HCT116 (cell line): ENCODE measurements at places on chromosomes 11 and 22. TPM values are rescaled to one million over a fixed set of nuclear protein-coding genes. Genes with fewer than 3 reads are reported as not detected.

The TSSK2 gene
- not detected for total RNA-seq

The IL17RA gene
- total RNA-seq: 17.3 TPM

The OVCH2 gene
- total RNA-seq: not detected

The P2RY2 gene
- 2.9 TPM for total RNA-seq

The LSP1 gene
- 1.3 TPM for total RNA-seq

The OR52A1 gene
- total RNA-seq: not detected

The TOB2 gene
- total RNA-seq: 55.2 TPM

The CD3E gene
- 0.79 TPM for total RNA-seq

The CDON gene
- 16.9 TPM for total RNA-seq

The TEX12 gene
- total RNA-seq: not detected

The NCAM1 gene
- total RNA-seq: 0.22 TPM

The DKK3 gene
- 0.49 TPM for total RNA-seq

The UPB1 gene
- 0.27 TPM for total RNA-seq

The MTMR3 gene
- total RNA-seq: 27.0 TPM

The MMP27 gene
- total RNA-seq: not detected

The TSPAN18 gene
- total RNA-seq: 18.3 TPM

GRCh38 chr11:61891331-61892084 lies at the start of gene FADS3:
FADS3 (minus strand) TSS chr11:61891545; CDS start chr11:61891381, 164 bp downstream.
- no peaks in the 10 kb centered on the region for H3K27me3 ChIP-seq
- H3K36me3 ChIP-seq: no peaks in the 10 kb centered on the region
- H3K27ac ChIP-seq: peak within 1 kb of the TSS; percentile 87
- H3K4me3 ChIP-seq: peak within 1 kb of the TSS; percentile 78

DNA sequence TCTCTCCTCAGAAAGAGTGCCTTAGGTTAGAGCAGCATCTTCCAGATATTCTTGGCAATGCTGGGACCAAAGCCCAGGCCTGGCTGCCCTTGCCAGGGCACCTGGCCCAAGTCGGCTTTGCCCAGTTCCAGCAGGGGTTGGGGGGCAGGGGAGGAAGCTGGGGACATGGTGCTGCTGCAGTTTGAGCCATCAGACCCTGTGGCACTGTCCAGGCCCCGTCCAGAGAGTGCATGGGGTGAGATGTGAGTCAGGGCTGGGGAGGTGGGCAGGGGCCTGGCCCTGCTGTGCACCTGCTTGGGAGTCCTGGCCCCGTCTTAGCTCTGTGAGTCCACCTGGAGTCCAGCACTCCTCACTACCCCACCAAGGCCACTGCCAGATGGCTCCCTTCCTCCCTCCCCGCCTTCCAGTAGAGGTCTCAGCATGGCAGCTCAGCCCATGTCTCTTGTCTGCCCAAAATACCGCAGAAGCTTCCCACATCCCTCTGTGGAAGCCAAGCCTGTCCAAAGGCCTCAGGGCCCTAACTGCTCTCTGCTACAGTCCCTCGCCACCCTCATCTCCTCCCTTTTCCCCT lies 16.6 kb downstream of the DERL3 start:
- peaks cover 19% of the 10 kb centered on the region for H3K36me3 ChIP-seq
- no peaks in the 10 kb centered on the region for H3K4me1 ChIP-seq
- no peak overlapping the region for H3K27ac ChIP-seq
- no peaks in the 10 kb centered on the region for H3K27me3 ChIP-seq
- H3K4me3 ChIP-seq: no peak overlapping the region

- H3K4me3 ChIP-seq: no peak overlapping the region
- H3K36me3 ChIP-seq: no peaks in the 10 kb centered on the region
- H3K27me3 ChIP-seq: no peaks in the 10 kb centered on the region
Measured at GRCh38 chr11:116725434-116726221, 47.2 kb downstream of the BUD13 start.

GRCh38 chr11:19429108-19429760 lies 188.5 kb upstream of the E2F8 start:
- H3K4me1 ChIP-seq: no peaks in the 10 kb centered on the region
- no peak for DNase-seq
- H3K27me3 ChIP-seq: peaks cover 85% of the 10 kb centered on the region
- H3K27ac ChIP-seq: no peak overlapping the region
- H3K4me3 ChIP-seq: no peak overlapping the region

- H3K4me1 ChIP-seq: peaks cover 35% of the 10 kb centered on the region
- H3K27me3 ChIP-seq: no peaks in the 10 kb centered on the region
- H3K4me3 ChIP-seq: no peak overlapping the region
- no peak overlapping the region for H3K27ac ChIP-seq
Measured at GRCh38 chr11:76791861-76792260, 8.7 kb downstream of the TSKU start.

- H3K27me3 ChIP-seq: peaks cover 27% of the 10 kb centered on the region; the same call in 1 of the 2 replicates
- no peak overlapping the region for H3K27ac ChIP-seq
- DNase-seq: no peak
- H3K36me3 ChIP-seq: no peaks in the 10 kb centered on the region
Measured at GRCh38 chr11:72606748-72607468, 67.3 kb downstream of the PDE2A start.

DNA sequence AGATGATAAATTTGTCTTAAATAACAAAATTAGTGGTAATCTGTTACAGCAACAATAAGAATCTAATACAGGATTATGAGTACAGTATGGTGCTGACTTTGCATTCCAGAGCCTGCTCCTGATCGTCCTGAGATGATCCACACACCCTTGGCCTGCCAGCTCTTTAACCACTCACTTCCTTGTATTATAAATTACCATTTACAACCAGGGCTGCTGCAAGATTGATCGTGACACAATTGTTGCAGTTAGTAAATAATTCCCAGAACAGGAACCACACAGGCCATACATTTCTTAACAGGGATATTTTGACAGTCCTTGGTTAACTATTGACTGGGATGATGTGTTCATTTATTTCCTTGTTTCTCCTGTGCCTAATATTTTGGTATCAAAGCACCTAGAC lies 3.8 kb upstream of the CBLIF start:
- H3K4me1 ChIP-seq: no peaks in the 10 kb centered on the region
- H3K27ac ChIP-seq: no peak overlapping the region
- no peak overlapping the region for H3K4me3 ChIP-seq

DNA sequence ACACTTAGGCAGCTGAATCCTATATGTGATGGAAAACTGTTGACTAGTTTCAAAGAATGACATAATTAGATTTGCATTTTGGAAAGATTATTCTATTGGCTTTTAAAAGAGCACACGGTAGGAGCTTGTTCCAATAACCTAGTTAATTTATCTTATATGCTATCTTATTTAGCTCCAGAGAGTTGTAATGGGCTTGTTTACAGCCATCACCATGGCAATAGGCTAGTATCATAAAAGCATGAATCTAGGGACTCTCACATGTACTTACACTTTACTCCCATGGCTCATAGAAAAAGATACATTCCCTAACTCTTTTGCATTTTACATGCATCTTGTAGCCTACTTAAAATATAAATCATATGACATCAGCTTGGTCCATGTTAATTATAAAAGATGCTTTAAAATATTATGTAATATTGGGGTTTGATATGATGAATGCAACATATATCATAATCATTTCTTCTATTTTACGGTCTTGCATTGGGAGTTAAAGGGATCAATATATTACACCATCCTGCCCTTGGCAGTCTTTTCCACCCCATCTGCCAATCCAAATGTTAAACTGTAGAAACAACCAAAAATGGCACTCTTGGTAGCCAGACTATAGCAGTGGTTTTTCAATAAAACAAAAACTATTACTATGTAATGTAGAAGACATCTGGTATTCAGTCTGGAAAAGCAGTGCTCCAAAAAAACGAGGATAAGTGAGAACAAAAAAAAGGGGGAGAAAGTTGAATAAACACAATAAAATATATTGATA lies 2254.0 kb downstream of the LRRC4C start:
- H3K4me1 ChIP-seq: no peaks in the 10 kb centered on the region
- no peaks in the 10 kb centered on the region for H3K36me3 ChIP-seq
- no peak for DNase-seq
- H3K27me3 ChIP-seq: no peaks in the 10 kb centered on the region

- no peaks in the 10 kb centered on the region for H3K27me3 ChIP-seq
- H3K4me3 ChIP-seq: no peak overlapping the region
- H3K27ac ChIP-seq: no peak overlapping the region
- DNase-seq: no peak
- peaks cover 9% of the 10 kb centered on the region for H3K4me1 ChIP-seq
- no peaks in the 10 kb centered on the region for H3K36me3 ChIP-seq
Measured at GRCh38 chr22:19761725-19762567, 1.4 kb downstream of the TBX1 start.

- no peak for DNase-seq
- no peak overlapping the region for H3K4me3 ChIP-seq
- H3K27ac ChIP-seq: no peak overlapping the region
- no peaks in the 10 kb centered on the region for H3K36me3 ChIP-seq
- H3K27me3 ChIP-seq: no peaks in the 10 kb centered on the region
Measured at GRCh38 chr11:43948341-43949225, 6.1 kb downstream of the C11orf96 start.

DNA sequence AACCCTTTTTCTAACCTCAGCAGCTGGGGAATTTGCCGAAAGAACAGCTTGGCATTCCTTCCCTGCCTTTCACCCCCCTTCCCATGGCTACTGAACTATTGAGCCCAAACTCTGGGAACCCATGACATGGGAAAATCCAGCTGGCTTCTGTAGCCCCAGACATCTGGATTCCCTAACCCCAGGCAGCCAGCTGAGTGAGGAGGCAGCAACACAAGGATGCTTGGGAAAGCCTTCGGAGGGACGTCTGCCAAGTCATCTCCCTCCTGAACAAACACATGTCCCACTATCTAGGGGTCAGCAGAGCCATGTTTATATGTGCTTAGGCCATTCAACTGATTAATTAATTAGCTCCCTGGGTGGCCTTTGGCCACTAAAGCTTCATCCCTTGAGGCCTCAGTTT lies 21.6 kb downstream of the LRRC55 start:
- DNase-seq: no peak
- H3K27ac ChIP-seq: no peak overlapping the region
- H3K36me3 ChIP-seq: no peaks in the 10 kb centered on the region
- peaks cover 46% of the 10 kb centered on the region for H3K27me3 ChIP-seq
- H3K4me3 ChIP-seq: no peak overlapping the region
- no peaks in the 10 kb centered on the region for H3K4me1 ChIP-seq

GRCh38 chr11:64885367-64886286 lies 7.2 kb upstream of the EHD1 start:
- no peaks in the 10 kb centered on the region for H3K36me3 ChIP-seq
- peaks cover 31% of the 10 kb centered on the region for H3K4me1 ChIP-seq
- no peak for DNase-seq
- H3K27me3 ChIP-seq: no peaks in the 10 kb centered on the region

- no peaks in the 10 kb centered on the region for H3K4me1 ChIP-seq
- no peaks in the 10 kb centered on the region for H3K36me3 ChIP-seq
Measured at GRCh38 chr11:111357150-111358037, 21.7 kb downstream of the POU2AF1 start.

DNA sequence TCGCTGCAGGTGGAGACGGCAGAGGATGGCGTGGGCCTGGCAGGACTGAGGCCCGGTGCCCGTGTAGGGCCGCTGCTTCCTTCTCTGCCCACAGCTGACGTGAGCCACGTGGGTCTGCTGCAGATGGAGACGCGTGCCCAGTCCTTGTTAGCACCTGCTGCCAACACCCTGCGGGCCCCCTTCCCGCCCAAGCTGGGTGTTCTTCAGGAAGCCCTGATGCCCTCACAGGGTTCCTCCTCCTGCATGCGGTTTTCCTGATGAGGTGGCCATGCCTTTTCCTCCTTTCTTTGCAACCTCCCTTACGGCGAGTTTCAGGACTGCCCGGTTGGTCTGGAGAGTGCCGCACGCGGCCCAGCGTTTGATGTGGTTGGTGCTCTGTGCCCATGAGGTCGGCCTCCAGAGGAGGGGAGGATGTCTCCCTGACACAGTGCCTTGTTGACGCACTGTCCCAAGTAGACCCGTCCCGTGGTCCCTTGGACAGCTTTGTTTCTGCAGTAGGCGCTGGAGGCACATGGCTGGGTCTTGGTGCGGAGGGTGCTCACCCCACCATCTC lies 44.7 kb downstream of the AP2A2 start:
- DNase-seq: no peak
- no peak overlapping the region for H3K27ac ChIP-seq
- H3K36me3 ChIP-seq: peaks cover 10% of the 10 kb centered on the region
- H3K4me3 ChIP-seq: no peak overlapping the region

DNA sequence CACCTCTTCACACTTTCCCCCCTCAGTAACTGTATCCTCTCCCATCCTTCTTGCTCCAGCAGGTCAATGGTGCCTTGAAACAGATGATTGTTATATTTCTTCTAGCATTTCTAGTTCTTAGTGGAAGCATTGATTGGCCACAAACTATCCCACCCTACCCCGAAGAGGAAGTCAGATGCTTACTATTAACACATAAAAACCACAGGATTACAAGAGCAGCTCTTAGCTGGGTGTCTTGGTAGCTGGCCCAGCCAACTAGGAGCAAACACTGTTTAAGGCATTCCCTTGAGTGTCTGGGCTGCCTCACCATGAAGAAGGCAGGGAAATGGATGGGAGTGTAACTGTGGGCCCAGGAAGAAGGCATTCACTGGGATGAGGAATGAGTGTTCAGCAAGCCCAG lies 176.6 kb downstream of the GRIK4 start:
- no peak overlapping the region for H3K27ac ChIP-seq
- H3K4me1 ChIP-seq: no peaks in the 10 kb centered on the region
- peaks cover 3% of the 10 kb centered on the region; the same call in 1 of the 2 replicates for H3K27me3 ChIP-seq
- H3K4me3 ChIP-seq: no peak overlapping the region
- no peaks in the 10 kb centered on the region for H3K36me3 ChIP-seq

GRCh38 chr11:75786101-75786736 lies 17.6 kb downstream of the DGAT2 start:
- H3K36me3 ChIP-seq: no peaks in the 10 kb centered on the region
- no peak for DNase-seq
- no peaks in the 10 kb centered on the region for H3K4me1 ChIP-seq
- H3K4me3 ChIP-seq: no peak overlapping the region
- H3K27ac ChIP-seq: no peak overlapping the region
- H3K27me3 ChIP-seq: no peaks in the 10 kb centered on the region

DNA sequence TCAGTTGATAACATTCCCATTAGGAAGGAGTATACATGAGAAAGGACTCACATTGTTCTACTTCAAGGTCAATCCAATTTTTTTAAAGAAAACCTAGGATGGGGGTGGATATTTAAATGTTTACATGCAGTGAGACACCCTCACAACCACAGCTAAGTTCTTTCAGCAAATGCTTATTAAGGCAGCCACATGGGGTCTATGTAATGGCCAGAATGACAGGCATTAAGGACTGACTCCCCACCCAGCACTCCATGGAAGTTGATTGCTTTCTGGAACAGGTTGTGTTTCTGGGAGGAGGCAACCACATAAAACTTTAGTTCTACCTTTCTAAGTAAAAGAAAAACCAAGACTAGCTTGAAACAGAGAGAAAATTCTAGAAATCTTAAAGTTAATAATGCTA lies 662.0 kb upstream of the CCDC90B start:
- no peaks in the 10 kb centered on the region for H3K4me1 ChIP-seq
- H3K36me3 ChIP-seq: no peaks in the 10 kb centered on the region
- no peaks in the 10 kb centered on the region for H3K27me3 ChIP-seq

- peak within 1 kb of the TSS; percentile 25 for H3K4me3 ChIP-seq
- no peaks in the 10 kb centered on the region for H3K36me3 ChIP-seq
Measured at GRCh38 chr11:85855341-85855656, at the start of gene CCDC83. CCDC83 (plus strand) TSS chr11:85855383; CDS start chr11:85865124, 9,741 bp downstream.

DNA sequence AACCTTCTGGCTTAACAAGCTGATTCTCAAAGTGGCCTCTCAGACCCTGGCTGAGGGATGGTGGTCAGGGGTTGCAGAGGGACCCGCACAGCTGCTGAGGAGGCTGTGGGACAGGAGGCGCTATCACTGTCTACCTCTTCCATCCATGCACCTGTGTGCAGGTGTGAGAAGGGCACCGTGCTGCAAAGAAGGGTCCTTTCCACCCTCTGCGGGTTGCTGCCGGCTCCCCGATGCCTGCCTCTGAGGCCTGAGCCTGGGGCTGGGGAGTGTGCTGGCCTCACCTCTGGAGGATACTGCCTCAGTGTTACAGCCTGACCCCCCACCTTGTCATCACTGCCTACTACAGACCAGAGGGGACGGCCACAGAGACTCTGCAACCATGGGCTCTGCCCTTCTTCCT lies 66.1 kb upstream of the B3GAT1 start:
- no peak for DNase-seq
- no peaks in the 10 kb centered on the region for H3K4me1 ChIP-seq
- no peak overlapping the region for H3K4me3 ChIP-seq
- H3K27ac ChIP-seq: no peak overlapping the region
